ENCODE measurements at places on chromosomes 5 and 9.

GRCh38 chr5:109654455-109654854, 35.3 kb upstream of the MAN2A1 start:
- no peaks in the 10 kb centered on the region for H3K27me3 ChIP-seq
- no peak overlapping the region for H3K4me3 ChIP-seq
- no peak overlapping the region for H3K27ac ChIP-seq
- no peaks in the 10 kb centered on the region for H3K36me3 ChIP-seq
- no peak for DNase-seq
- peaks cover 12% of the 10 kb centered on the region for H3K4me1 ChIP-seq

- no peaks in the 10 kb centered on the region for H3K27me3 ChIP-seq
- no peak for DNase-seq
- H3K4me1 ChIP-seq = no peaks in the 10 kb centered on the region
These were observed 36.4 kb downstream of the GARNL3 start for GRCh38 chr9:127300886-127301447.

DNA sequence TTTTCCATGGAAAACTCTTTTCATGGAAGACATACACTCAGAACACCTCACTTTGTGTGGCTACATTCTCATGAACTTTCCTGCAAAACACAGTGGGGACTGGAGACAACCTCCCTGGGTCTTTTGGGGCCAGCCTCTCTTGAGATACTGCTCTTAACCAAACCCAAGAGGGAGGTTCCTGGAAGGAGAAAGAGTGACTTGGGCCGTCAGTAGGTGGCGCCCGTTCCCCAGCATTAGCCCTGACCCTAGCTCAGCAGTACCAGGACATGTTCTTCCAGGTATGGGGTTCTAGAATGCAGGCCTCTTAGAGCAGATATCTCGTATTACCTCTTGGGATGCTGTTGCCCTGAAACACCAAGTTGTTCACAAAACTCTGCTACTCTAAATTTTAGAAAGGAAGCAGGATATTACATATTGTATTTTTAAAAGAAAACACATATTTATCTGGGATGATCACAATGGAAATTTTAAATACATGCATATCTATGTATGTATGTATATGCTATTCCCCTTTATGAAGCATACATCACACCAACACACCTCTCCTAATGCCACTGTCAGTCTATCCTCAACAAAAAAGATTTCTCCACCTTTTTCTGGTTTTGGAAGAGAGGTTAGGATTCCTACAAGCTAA, 15.8 kb upstream of the GLIS3 start:
- peak; percentile 82 for DNase-seq
- H3K27ac ChIP-seq = no peak overlapping the region
- peaks cover 1% of the 10 kb centered on the region for H3K27me3 ChIP-seq
- no peaks in the 10 kb centered on the region for H3K4me1 ChIP-seq
- H3K4me3 ChIP-seq = no peak overlapping the region
- no peaks in the 10 kb centered on the region for H3K36me3 ChIP-seq

DNA sequence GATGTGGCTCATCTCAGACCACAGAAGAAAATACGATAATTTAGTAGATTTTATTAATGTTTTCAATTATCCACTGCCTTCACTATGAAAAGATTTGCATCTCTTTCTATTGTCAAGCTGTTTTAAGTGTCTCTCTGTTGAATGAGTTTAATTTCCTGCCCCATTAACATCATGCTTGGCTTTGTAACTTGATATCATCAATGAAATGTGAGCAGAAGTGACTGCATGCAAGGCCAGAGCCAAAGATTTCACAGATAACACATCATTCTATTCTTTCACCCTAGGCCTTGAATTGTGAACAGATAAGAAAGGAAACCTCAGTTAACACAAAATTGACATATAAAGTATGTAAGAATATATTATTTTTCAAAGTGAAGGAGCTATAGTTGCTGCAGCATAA, 986.4 kb upstream of the CDH18 start:
- peaks cover 4% of the 10 kb centered on the region for H3K4me1 ChIP-seq
- no peaks in the 10 kb centered on the region for H3K36me3 ChIP-seq
- no peak overlapping the region for H3K4me3 ChIP-seq
- DNase-seq = no peak

DNA sequence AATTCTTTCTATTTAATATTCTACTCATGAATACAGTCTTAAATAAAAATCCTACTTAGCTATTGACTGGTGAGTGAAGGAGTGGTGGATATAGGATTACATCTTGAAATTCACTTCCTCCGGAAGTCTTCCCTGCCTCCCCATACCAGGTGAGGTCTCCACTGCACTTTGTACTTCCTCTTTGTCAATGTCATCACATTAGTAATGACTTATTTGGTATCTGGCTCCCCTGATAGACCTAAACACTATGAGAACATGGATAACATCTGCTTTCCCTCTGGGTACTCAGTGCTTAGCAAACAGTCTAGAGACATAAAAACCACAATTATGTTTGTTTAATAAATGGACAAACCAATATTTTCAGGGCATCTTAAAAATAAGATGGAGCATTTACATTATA, 532.1 kb downstream of the PDE4D start:
- H3K27ac ChIP-seq = no peak overlapping the region
- no peak overlapping the region for H3K4me3 ChIP-seq
- peaks cover 16% of the 10 kb centered on the region for H3K4me1 ChIP-seq
- H3K27me3 ChIP-seq = no peaks in the 10 kb centered on the region
- no peak for DNase-seq
- H3K36me3 ChIP-seq = no peaks in the 10 kb centered on the region

DNA sequence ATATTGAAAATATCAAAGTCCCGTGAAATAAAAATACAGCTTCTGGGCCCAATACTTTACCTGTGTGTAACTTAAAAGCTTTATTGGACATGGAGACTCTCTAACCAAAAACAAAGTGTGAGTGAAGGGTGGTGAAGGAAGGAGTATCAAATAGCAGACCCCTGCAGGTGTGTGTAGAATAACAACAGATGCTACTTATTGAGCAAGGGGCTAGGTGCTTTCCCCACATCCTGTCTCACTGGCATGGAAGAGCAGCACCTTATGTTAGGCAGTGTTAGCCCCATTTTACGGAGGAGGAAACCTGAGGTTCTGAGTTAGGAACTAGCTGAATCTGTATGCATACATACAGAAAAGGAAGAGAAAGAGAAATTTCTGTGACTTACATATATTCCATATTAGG, 21.8 kb downstream of the SLIT3 start:
- no peaks in the 10 kb centered on the region for H3K4me1 ChIP-seq
- DNase-seq = no peak
- H3K36me3 ChIP-seq = no peaks in the 10 kb centered on the region
- no peak overlapping the region for H3K4me3 ChIP-seq
- H3K27me3 ChIP-seq = peaks cover 3% of the 10 kb centered on the region

GRCh38 chr9:2493109-2493508, 128.5 kb upstream of the VLDLR start:
- no peaks in the 10 kb centered on the region for H3K27me3 ChIP-seq
- peaks cover 3% of the 10 kb centered on the region for H3K4me1 ChIP-seq
- H3K27ac ChIP-seq = no peak overlapping the region
- no peaks in the 10 kb centered on the region for H3K36me3 ChIP-seq
- H3K4me3 ChIP-seq = no peak overlapping the region
- no peak for DNase-seq

GRCh38 chr5:77867194-77867691, 91.1 kb upstream of the TBCA start:
- no peaks in the 10 kb centered on the region for H3K4me1 ChIP-seq
- no peak overlapping the region for H3K27ac ChIP-seq
- H3K4me3 ChIP-seq = no peak overlapping the region
- H3K36me3 ChIP-seq = no peaks in the 10 kb centered on the region
- no peak for DNase-seq

GRCh38 chr9:69120380-69121154, 53.5 kb upstream of the TJP2 start:
- peak overlapping the region; percentile 96 for H3K27ac ChIP-seq
- peak; percentile 59 for DNase-seq
- H3K36me3 ChIP-seq = no peaks in the 10 kb centered on the region
- H3K4me1 ChIP-seq = peaks cover 19% of the 10 kb centered on the region
- peak overlapping the region; percentile 90 for H3K4me3 ChIP-seq

GRCh38 chr5:81817086-81817485, 66.2 kb upstream of the SSBP2 start:
- H3K36me3 ChIP-seq = no peaks in the 10 kb centered on the region
- DNase-seq = no peak
- H3K4me1 ChIP-seq = peaks cover 5% of the 10 kb centered on the region
- no peak overlapping the region for H3K4me3 ChIP-seq
- H3K27ac ChIP-seq = no peak overlapping the region
- H3K27me3 ChIP-seq = peaks cover 6% of the 10 kb centered on the region

- H3K4me1 ChIP-seq = peaks cover 20% of the 10 kb centered on the region
- no peaks in the 10 kb centered on the region for H3K36me3 ChIP-seq
- no peak for DNase-seq
- peak overlapping the region; percentile 17 for H3K27ac ChIP-seq
- H3K4me3 ChIP-seq = no peak overlapping the region
These were observed 305.2 kb downstream of the EFNA5 start for GRCh38 chr5:107365320-107366109.

DNA sequence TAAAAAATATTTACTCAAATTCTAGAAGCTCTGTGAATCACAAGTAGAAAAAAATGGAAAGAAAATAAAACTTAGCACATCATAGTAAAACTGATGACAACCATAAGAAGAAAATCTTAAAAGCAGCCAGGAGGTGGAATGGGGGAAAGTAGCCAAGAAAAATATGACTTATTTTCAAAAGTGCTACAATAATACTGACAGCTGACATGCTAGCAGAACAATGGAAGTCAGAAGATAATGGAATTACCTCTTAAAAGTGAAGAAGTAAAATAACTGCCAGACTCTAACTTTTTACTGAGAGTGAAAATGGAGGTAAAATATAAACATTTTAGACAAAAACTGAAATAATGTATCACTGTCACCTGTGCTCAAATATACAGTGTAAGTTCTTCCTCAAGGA, 532.2 kb upstream of the SGCD start:
- no peak overlapping the region for H3K4me3 ChIP-seq
- H3K36me3 ChIP-seq = no peaks in the 10 kb centered on the region
- no peak for DNase-seq
- H3K27ac ChIP-seq = no peak overlapping the region
- no peaks in the 10 kb centered on the region for H3K4me1 ChIP-seq

- no peaks in the 10 kb centered on the region for H3K27me3 ChIP-seq
- DNase-seq = no peak
- H3K36me3 ChIP-seq = no peaks in the 10 kb centered on the region
- H3K4me1 ChIP-seq = peaks cover 5% of the 10 kb centered on the region
- no peak overlapping the region for H3K4me3 ChIP-seq
These were observed 13.2 kb upstream of the ARHGEF28 start for GRCh38 chr5:73612799-73613198.

DNA sequence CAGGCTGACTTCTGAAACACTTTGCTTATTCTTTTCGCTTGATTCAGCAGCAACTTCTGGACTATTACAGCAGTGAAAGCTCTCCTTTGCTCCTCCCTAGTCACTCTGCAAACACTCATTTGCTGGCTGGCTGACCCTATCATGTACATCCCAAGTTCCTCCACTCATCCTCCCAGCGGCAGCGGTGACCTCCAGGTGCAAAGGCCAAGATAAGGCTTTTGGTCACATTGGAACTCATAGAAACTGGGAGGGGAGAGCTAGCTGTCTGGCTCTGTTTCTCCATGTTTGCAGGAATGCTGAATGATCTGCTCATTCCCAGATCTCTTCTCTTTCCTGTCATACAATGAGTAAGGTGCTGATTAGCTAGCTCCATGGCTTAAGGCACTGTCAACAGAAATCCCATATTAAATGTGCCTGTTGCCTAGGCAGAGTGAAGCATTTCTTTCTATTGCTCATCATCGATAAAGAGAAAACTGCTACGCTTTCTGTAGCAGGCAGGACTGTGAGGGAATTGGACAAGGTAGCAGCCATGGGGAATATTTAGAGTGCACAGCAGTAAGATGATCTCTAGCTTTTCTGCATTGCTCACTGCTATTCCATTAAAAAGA, 250.5 kb upstream of the PDE4D start:
- H3K27me3 ChIP-seq = peaks cover 1% of the 10 kb centered on the region
- no peak for DNase-seq
- no peaks in the 10 kb centered on the region for H3K36me3 ChIP-seq
- H3K4me3 ChIP-seq = no peak overlapping the region

DNA sequence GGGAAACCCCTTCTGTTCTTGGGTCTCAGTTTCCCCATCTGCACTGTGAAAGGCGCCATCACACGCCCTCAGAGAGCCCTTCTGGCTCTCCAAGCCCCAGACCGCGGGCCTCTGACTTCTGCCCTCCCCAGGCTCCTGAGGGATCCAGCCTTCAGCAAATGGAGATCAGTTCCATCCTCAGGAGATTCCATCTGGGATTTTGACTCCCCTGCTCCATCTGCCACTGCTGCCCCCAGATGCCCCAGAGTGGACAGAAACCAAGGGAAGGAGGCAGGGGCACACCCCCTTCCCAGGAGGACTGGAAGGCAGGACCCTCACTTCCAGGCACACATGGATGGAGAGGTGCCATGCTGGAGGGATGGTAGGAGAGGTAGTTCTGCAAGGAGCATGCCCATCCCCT, 18.7 kb upstream of the RPS14 start:
- no peak for DNase-seq
- H3K4me1 ChIP-seq = peaks cover 29% of the 10 kb centered on the region
- peaks cover 4% of the 10 kb centered on the region for H3K27me3 ChIP-seq
- no peak overlapping the region for H3K4me3 ChIP-seq
- H3K27ac ChIP-seq = no peak overlapping the region

GRCh38 chr5:156667616-156668015, 182.5 kb upstream of the PPP1R2B start:
- H3K27ac ChIP-seq = no peak overlapping the region
- no peak overlapping the region for H3K4me3 ChIP-seq
- no peaks in the 10 kb centered on the region for H3K4me1 ChIP-seq
- DNase-seq = no peak
- no peaks in the 10 kb centered on the region for H3K27me3 ChIP-seq

DNA sequence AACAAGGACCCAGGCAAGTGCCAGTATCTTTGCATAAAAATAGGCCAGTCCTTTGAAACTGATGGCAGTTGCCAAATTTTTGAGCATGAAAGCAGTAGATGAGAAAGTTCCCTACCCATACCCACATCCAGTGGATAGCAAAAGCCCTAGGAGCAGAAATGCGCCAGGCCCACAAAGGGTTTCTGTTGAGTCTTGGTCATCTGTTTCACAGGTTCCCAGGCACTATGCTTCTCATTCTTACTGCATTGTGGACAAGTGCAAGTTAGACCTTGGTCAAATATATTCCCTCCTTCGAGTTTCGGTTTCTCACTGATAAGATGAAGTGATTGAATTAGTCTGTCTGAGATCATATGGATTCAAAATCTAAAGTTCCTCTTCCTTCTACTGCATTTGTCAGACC, 152.3 kb downstream of the NR3C1 start:
- H3K4me3 ChIP-seq = no peak overlapping the region
- no peak overlapping the region for H3K27ac ChIP-seq
- no peaks in the 10 kb centered on the region for H3K27me3 ChIP-seq
- H3K4me1 ChIP-seq = no peaks in the 10 kb centered on the region

- H3K4me1 ChIP-seq = no peaks in the 10 kb centered on the region
- H3K36me3 ChIP-seq = no peaks in the 10 kb centered on the region
- H3K27me3 ChIP-seq = no peaks in the 10 kb centered on the region
- no peak overlapping the region for H3K4me3 ChIP-seq
These were observed 988.7 kb upstream of the ARRDC3 start for GRCh38 chr5:92371889-92372235.

- H3K27me3 ChIP-seq = no peaks in the 10 kb centered on the region
- H3K36me3 ChIP-seq = no peaks in the 10 kb centered on the region
- DNase-seq = no peak
- no peak overlapping the region for H3K4me3 ChIP-seq
- H3K4me1 ChIP-seq = peaks cover 10% of the 10 kb centered on the region
- no peak overlapping the region for H3K27ac ChIP-seq
These were observed 85.2 kb upstream of the HTR4 start for GRCh38 chr5:148739524-148739923.

All from endothelial cell (in vitro differentiated cells).